HFFc6 (cell line): ENCODE measurements at places on chromosomes 13 and 19.

DNA sequence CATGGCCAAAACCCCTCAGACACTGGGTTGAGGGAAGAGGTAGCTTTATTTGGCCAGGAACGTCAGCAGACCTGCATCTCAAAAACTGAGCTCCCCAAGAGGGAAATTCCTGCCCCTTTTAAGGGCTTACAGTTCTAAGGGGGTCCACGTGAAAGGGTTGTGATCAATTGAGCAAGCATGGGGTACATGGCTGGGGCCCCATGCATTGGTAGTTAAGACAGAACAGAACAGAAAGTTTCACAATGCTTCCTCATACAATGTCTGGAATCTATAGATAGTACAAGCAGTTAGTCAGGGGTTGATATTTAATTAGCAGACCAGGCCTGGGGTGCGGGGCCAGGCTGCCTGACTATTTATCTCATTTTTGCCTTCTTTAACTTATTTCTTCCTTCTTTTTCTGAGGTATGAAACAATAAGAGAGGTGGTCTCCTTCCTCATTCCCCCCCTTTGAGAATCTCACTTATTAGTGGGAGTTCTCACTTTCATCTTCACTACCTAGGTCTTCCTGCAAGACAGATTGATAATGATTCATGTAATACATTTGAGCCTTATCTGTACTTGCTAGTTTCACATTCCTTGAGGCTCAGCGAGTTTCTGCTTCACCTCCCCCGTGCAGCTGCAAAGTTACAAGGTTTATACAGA lies 84.8 kb downstream of the SLC25A15 start:
- no peak for DNase-seq

DNA sequence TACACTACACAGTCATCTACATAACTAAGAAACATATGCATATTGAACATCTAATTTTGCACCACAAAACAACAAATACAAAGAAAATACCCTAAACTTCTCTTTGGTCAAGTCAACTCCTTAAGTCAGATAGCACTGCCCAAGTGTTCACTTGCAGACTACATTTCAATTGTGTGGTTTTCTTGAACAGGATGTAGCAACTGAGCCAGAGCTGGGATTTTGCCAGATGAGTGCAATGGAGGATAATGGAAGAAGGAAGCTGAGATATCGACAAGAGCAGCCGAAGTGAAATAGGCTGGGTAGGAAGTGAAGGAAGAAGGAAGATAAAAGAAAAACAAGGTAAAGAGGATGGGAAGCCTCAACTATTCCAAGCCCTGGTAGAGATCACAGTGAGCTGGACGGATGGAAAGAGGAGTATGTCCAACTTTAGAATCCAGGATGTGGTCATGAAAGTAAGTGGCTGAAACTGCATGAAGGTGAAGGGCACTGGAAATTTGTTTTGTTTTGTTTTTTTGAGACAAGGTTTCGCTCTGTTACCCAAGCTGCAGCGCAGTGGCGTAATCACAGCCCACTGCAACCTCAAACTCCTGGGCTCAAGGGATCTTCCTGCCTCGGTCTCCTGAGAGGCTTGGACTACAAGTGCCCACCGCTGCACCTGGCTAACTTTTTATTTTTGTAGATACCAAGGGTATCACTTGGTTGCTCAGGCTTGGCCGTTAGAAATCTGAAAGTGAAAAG lies 15.0 kb downstream of the NUFIP1 start:
- no peak for DNase-seq

- DNase-seq = peak; percentile 41
Measured at GRCh38 chr19:2603334-2603733, 99.2 kb downstream of the GNG7 start.

- no peak for DNase-seq
Measured at GRCh38 chr13:49287995-49288394, 40.3 kb downstream of the CDADC1 start.

DNA sequence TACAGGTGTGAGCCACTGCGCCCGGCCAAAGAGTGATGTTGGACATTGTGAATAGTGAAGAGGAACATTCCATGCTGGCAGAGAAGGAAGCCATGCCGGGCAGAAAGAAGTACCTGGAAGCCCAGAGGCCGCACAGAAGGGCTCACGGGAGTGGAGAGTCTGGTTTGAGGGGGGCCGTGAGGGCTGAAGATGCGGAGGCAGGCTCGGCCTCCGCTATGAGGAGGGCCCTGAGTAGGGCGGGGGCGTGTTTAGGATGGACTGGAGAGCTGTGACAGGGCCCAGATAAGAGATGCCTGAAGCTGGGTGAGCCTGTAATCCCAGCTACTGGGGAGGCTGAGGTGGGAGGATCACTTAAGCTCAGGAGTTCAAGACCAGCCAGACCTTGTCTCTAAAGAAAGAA lies 1.6 kb downstream of the JOSD2 start:
- DNase-seq = no peak

- no peak for DNase-seq
Measured at GRCh38 chr13:50290186-50290585, 274.9 kb downstream of the KCNRG start.

GRCh38 chr13:49206641-49207040 lies 13.5 kb upstream of the MLNR start:
- no peak for DNase-seq

GRCh38 chr13:99821741-99822140 lies 149.8 kb downstream of the ZIC5 start:
- DNase-seq = no peak

DNA sequence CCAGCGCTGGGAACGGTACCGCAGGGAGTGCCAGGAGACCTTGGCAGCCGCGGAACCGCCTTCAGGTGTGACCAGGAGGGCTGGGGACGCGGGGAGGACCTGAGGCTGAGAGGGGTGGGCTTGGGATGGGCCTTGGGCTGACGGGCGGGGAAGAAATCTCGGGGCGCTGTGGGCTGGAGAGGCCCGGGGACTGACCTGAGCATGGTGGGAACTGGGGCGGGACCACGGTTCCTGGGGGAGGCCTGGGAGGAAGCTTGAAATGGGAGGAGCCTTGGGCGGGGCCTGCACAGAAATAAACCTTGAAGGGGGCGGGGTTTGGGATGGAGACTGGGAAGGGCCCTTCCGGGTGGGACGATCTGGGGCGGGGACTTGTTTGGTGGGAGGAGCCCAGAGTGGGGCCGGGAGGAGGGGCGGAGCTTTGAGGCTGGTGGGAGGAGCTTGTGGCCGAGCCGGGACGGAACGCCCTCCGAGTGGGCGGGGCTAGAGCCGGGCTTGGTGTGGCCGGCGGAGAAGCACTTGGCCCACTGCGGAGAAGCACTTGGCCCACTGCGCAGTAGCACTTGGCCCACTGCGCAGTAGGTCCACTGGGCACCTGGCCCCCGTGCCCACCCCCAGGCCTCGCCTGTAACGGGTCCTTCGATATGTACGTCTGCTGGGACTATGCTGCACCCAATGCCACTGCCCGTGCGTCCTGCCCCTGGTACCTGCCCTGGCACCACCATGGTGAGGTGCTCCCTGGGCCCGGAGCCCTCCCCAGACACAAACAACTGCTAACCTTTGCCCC lies 2.8 kb downstream of the GIPR start:
- peak; percentile 8 for DNase-seq

DNA sequence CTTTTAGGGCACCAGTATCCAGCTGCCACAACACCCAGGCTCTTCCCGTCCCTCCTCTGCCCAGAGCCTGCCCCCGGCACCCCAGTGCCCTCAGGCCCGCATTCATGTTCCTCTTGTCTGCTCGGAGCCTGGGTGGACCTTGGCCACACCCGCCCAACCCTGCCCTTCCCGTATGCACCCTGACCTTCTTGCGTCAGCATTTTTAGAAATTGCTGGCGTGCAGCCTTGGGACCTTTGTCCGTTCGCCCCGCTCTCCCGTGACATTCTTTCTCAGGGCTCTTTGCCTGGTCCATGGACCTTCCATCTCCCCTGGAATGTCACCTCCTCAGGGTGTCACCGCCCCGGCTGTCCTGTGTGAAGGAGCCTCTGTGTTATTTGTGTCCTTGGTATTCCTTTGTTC lies 7.6 kb downstream of the NUCB1 start:
- DNase-seq = no peak

DNA sequence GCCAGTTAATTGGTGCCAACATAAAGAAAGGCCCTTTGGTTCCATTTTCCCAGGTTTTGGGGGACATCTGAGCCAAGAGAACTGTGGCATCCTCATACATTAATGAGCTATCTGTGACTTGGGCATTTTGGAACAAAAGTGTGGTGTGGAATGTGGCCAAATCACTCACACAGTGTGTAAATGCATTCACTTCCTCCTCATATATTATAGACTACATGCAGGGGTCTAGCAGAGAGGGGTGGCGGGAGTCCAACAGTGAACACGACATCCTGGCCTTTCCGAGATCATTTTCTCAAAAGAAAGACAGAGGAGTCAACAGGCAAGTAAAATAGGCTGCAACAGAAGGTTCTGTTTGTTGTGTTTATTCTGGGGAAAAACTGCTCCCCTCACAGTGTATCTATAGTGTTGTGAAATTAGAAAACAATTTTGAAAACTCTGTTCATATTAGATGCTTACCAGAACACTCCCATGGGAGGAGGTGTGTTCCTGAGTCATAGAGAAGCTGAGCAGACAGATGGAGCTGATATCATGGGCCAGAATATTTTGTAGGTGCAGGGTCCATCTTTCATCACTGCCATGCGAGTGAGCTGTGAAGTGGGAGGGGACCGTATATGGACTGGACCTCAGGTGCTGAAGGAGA lies 36.9 kb downstream of the PABPC3 start:
- no peak for DNase-seq

GRCh38 chr19:41000310-41000737 lies 9.2 kb downstream of the CYP2B6 start:
- DNase-seq = no peak

GRCh38 chr13:97629601-97630272 lies 195.8 kb downstream of the RAP2A start:
- DNase-seq = no peak

GRCh38 chr19:54462047-54462654 lies 1.4 kb downstream of the LENG9 start:
- no peak for DNase-seq

DNA sequence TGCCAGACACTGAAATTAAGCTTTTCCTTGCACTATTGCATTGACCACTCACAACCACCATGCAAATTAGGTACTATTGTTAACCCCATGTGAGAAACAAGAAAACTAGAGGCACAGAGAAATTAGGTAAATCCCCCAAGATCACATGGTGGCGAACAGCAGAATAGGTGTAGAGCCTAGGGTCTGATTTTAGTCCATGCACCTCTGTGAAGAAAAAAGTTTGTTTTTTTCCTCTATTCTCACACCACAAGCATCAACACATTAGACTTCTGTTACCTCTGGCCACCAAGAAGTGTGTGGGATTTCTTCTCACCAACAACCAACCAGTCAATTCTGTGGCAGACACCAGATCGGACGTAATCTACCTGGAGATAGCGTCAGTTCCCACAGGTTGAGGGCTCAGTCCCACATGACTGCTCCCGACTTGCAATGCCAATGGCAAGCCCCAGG lies 391.9 kb downstream of the COG6 start:
- no peak for DNase-seq

DNA sequence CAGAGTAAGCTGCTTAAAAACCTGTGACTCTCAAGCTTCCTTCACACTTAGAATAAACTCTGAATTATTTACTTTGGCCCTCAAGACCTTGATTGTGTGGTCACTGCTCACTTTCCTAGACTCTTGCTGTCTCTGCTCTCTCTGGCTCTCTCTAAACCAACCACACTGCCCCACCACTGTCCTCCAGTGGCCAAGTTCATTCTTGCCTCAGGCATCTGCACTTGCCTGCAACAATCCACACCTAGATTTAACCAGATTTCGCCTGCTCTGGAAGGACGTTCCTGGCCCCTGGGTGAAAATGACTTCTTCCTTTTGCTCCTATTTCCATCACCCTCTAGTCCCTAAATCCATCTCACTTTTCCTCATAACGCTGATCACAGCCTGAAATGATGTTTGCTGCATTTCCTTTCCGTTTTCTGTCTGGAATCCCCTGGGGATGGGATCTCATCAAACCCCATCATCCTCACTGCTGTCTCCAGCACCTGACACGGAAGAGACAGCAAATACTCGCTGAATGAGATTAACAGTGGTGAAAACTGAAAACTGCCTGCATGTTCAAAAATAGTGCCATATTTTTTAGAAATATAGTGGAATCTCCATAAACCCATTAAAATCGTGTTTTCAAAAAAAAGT lies 232.6 kb downstream of the UQCRFS1 start:
- peak; percentile 71 for DNase-seq

DNA sequence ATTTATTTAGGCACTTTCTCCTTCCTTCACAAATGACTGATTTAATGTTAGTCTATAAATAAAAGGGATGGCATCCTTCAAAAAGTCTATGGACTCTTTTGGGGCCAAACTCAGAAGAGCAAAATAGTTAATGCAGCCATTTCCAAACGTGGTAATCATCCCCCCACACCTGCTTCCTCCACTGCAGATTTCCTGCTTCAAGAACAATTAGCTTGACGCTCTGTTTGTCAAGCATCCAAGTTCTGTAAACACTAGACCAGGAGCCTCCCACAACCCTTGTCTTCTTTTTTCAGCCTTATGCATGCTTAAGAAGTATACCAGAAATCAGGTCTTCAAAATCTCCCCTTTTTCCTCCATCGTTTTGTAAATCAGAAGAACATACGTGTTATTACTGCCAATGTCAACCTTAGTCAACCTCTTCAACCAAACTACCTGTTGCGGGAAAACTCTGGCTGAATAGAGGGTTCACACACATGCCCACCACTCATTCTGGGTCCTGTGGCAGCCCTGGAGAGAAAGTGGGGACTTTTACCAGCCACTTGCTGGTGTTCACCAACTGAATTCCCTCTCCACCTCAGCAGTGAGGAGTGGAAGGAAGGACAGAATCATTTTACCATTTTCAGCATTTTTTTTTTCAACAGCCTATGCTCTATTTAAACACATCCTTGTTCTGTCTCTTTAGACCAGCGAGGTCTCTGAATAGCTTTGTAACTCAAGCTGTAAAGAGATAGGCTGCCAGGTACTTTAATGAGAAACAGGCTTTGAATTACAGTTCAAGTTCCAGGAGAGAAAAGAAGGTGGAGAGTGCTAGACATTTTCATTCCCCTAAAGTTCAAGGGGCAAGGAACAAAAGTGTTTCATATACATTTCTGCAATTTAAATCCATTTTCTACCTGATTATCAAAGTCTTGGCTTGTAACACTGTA lies 39.1 kb downstream of the EFNB2 start:
- no peak for DNase-seq

GRCh38 chr19:51815043-51815442 lies 20.1 kb downstream of the FPR3 start:
- no peak for DNase-seq
